ENCODE measurements at places on chromosomes 3 and 15. TPM values are rescaled to one million over a fixed set of nuclear protein-coding genes. Genes with fewer than 3 reads are reported as not detected.
A peak's percentile ranks its signal among the peaks of the same experiment; 100 is the strongest.

DNA sequence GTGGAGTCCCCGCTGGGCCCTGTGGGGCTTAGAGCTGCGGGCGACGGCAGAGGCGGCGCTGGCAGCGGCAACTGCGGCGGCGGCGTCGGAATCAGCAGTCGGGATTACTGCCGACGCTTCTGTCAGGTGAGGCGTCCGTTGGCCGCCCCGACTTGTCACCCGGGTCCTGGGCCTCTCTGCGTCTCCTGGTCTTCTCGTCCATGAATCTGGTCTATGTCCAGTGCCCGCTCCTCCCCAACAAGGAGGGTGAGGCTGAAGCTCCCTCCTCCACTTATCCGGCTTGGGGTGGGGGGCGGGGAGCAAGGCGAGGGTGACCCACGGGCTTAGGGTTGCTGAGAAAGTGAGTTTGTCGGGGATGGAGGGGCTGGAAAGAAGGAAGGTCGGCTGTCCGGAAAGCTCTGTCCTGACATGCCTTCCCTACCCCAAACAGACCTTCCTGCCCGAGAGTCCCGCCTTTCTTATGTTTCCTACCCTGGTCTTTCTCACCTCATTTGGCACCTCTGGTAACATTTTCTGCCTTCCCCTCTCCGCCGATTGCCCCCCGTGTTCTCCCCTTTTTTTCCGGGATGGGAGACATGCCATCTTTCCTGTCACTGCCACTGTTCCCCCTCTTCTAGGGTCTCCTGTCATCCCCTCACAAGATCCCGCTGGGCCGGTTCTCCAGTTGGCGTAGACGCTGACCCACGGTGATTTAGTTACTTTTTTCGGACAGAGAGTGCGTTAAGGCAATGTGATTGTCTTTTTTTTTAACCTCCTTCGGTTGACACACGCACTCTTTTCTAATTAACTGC, 520 bp downstream of the ZNF654 start:
- H3K27ac ChIP-seq: peak overlapping the region; percentile 96
- H3K4me1 ChIP-seq: peaks cover 20% of the 10 kb centered on the region

- no peak overlapping the region for H3K27ac ChIP-seq
- H3K4me1 ChIP-seq: peaks cover 37% of the 10 kb centered on the region
Measured at GRCh38 chr15:91936927-91937326, 83.4 kb downstream of the SLCO3A1 start.

DNA sequence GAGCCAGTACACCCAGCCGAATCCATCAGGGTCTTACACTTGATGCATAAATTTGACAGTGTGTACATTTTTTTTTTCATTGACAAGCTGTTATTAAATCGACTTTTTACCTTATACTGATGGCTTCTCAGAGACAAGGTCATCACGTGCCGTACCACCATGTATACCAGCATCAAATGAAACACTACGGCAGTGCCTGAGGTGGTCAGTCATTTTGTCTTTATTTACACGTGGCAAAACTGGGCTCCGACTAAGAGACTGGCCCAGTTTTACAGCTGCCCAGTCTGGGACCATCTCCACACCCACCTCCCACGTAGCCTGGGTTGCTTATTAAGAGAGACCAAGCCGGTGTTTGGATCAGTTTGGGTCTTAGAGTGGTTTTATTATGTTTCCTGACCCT, 57.4 kb downstream of the TMEM266 start:
- no peak for DNase-seq
- no peak overlapping the region for H3K4me3 ChIP-seq
- H3K27ac ChIP-seq: no peak overlapping the region

DNA sequence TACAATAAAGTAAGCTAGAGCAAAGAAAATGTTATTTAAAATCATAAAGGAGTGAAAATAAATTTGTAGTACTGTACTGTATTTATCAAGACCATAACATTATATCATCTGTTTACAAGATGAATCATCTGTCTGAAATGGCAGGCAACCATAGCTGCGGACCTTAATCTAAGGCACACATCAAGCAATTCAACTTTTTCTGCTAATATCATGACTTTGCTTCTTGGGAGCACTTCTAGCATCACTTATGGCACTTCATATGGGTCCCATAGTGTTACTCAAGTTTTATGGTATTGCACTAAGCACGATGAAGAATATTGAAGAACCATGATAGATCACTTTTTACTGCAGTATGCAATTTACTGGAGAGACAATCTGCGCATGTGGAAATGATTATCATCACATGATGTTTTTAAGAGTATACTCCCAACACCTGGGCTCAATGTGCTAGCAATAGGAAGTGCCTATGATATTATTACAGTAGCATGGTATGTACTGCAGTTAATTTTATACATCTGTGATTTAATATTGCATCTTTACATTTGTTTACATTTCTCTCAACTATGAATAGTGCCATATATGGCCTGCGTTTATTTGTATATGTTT, 137.7 kb upstream of the NECTIN3 start:
- no peak overlapping the region for H3K4me3 ChIP-seq
- H3K27ac ChIP-seq: no peak overlapping the region
- no peaks in the 10 kb centered on the region for H3K36me3 ChIP-seq

DNA sequence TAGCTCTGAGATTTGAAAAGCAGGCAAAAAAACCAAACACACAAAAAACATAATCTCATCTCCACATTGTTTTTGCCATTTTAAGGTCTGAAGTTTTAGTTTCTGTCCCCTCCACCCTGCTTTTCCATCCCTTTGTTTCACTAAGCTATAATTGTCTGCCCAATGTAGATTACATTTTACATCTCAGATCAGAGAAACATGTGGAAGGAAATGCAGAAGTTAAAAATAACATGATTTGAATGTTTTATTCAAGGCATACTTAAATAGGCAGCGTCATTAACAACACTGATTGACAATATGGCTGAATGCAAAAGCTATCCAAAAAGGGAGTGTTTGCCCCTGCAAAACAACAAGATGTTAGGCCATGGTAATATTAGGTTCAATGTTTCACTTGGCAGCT, 448.1 kb upstream of the ZNF385D start:
- H3K4me1 ChIP-seq: no peaks in the 10 kb centered on the region
- H3K4me3 ChIP-seq: no peak overlapping the region
- no peaks in the 10 kb centered on the region for H3K36me3 ChIP-seq
- no peaks in the 10 kb centered on the region for H3K27me3 ChIP-seq
- DNase-seq: no peak
- H3K27ac ChIP-seq: no peak overlapping the region

- H3K36me3 ChIP-seq: no peaks in the 10 kb centered on the region
- no peak for DNase-seq
- H3K4me3 ChIP-seq: no peak overlapping the region
- H3K4me1 ChIP-seq: no peaks in the 10 kb centered on the region
- no peaks in the 10 kb centered on the region for H3K27me3 ChIP-seq
- H3K27ac ChIP-seq: no peak overlapping the region
Measured at GRCh38 chr3:131896285-131896684, 138.5 kb downstream of the CPNE4 start.

- H3K27me3 ChIP-seq: no peaks in the 10 kb centered on the region
- peaks cover 6% of the 10 kb centered on the region for H3K4me1 ChIP-seq
- H3K27ac ChIP-seq: no peak overlapping the region
- H3K4me3 ChIP-seq: no peak overlapping the region
Measured at GRCh38 chr3:141863491-141863890, 13.0 kb upstream of the ATP1B3 start.

GRCh38 chr3:45716790-45717336, 27.7 kb downstream of the SACM1L start:
- H3K4me3 ChIP-seq: no peak overlapping the region
- no peaks in the 10 kb centered on the region for H3K27me3 ChIP-seq
- no peaks in the 10 kb centered on the region for H3K4me1 ChIP-seq
- no peaks in the 10 kb centered on the region for H3K36me3 ChIP-seq

- no peaks in the 10 kb centered on the region for H3K4me1 ChIP-seq
Measured at GRCh38 chr3:171270541-171270940, 189.7 kb downstream of the TNIK start.

DNA sequence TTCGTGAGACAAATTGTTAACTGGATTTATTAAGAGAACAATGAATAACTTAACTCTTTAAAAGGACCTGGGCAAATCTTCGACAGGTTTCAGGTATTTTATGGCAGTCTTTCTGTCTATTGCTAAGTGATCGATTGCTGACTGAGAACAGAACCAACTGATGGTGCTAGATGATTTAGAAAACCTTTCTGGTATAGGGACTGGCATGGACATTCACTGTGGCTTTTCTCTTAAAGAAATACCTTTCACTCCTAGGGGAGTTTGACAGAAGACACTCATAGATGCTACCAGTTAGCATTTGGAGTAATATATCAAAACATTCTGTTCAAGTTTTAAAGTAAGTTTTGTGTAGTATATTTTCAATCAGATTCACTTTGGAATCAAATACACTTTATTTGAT, 654 bp downstream of the PPARG start:
- H3K27me3 ChIP-seq: peaks cover 6% of the 10 kb centered on the region
- DNase-seq: no peak
- H3K27ac ChIP-seq: no peak overlapping the region
- no peaks in the 10 kb centered on the region for H3K36me3 ChIP-seq
- no peak overlapping the region for H3K4me3 ChIP-seq

Gene GPD1L
- 38.4 TPM for total RNA-seq

Gene PLCB2
- total RNA-seq: 17.0 TPM

Gene PARL
- 62.4 TPM for total RNA-seq

Gene ZNF774
- total RNA-seq: 0.66 TPM

Gene TMEM212
- total RNA-seq: not detected

Gene AMT
- 8.4 TPM for total RNA-seq

Gene PRR23E
- not detected for total RNA-seq
